Neural progenitor cell (in vitro differentiated cells): ENCODE measurements at places on chromosomes 3 and 15. TPM values are rescaled to one million over a fixed set of nuclear protein-coding genes. Genes with fewer than 3 reads are reported as not detected.
A peak's percentile ranks its signal among the peaks of the same experiment; 100 is the strongest.

The BFSP2 gene
- total RNA-seq, result not detected in 2 replicates

The CLK3 gene
- total RNA-seq, result 66.1 and 106 TPM in 2 replicates

GRCh38 chr3:163924600-163924999, 1153.7 kb downstream of the SI start:
- no peaks in the 10 kb centered on the region for H3K36me3 ChIP-seq
- no peaks in the 10 kb centered on the region for H3K27me3 ChIP-seq
- DNase-seq, result no peak
- peaks cover 5% of the 10 kb centered on the region for H3K4me1 ChIP-seq
- no peak overlapping the region for H3K4me3 ChIP-seq

The CASR gene
- total RNA-seq, result not detected in 2 replicates

GRCh38 chr15:84034578-84035398, 200.8 kb upstream of the GOLGA6L4 start:
- H3K4me3 ChIP-seq, result no peak overlapping the region
- no peaks in the 10 kb centered on the region for H3K27me3 ChIP-seq

- DNase-seq, result no peak
- H3K4me3 ChIP-seq, result no peak overlapping the region
- H3K27ac ChIP-seq, result no peak overlapping the region
Measured at GRCh38 chr3:138474163-138474562, 39.7 kb downstream of the ESYT3 start.

GRCh38 chr15:66763186-66764071, 61.4 kb downstream of the SMAD6 start:
- no peaks in the 10 kb centered on the region for H3K27me3 ChIP-seq
- H3K4me1 ChIP-seq, result peaks cover 17% of the 10 kb centered on the region
- no peak for DNase-seq
- no peak overlapping the region for H3K4me3 ChIP-seq

- H3K4me1 ChIP-seq, result no peaks in the 10 kb centered on the region
- H3K27me3 ChIP-seq, result no peaks in the 10 kb centered on the region
- no peak overlapping the region for H3K27ac ChIP-seq
- DNase-seq, result no peak
- no peaks in the 10 kb centered on the region for H3K36me3 ChIP-seq
Measured at GRCh38 chr15:26945046-26945445, 25.9 kb upstream of the GABRG3 start.

The ZNF774 gene
- 1.9 and 8.3 TPM in 2 replicates for total RNA-seq

- H3K27me3 ChIP-seq, result peaks cover 48% of the 10 kb centered on the region
- H3K36me3 ChIP-seq, result no peaks in the 10 kb centered on the region
- H3K4me3 ChIP-seq, result no peak overlapping the region
Measured at GRCh38 chr3:14606669-14607339, 44.8 kb upstream of the CCDC174 start.

DNA sequence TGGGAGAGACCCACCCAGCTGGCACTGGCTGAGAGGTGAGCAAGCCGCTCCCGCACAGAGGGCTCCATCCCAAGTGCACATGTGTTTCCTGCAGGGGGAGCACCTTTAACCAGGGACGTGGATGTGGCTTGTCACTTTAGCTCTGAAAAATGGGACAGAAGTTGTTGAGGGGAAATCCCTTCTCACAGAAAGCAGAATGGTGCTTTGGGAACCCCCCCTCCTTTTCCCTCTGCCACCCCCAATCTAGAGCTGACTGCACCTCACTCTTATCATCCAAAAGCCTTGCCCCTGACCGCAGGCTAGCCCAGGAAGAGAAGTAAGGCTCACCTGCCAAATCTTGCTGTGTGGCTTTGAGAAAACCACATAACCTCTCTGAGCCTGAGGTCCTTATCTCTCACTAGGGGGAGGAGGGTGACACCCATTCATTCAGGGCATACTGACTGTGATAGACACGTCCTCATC, 77.9 kb downstream of the RPN1 start:
- H3K4me1 ChIP-seq, result peaks cover 21% of the 10 kb centered on the region
- no peak overlapping the region for H3K27ac ChIP-seq
- H3K36me3 ChIP-seq, result no peaks in the 10 kb centered on the region
- H3K27me3 ChIP-seq, result no peaks in the 10 kb centered on the region
- H3K4me3 ChIP-seq, result no peak overlapping the region
- peak; percentile 53 for DNase-seq
